ENCODE measurements at places on chromosomes 2 and 18.

- no peak for DNase-seq
Measured at GRCh38 chr2:143604566-143604959, 475.3 kb downstream of the ARHGAP15 start.

DNA sequence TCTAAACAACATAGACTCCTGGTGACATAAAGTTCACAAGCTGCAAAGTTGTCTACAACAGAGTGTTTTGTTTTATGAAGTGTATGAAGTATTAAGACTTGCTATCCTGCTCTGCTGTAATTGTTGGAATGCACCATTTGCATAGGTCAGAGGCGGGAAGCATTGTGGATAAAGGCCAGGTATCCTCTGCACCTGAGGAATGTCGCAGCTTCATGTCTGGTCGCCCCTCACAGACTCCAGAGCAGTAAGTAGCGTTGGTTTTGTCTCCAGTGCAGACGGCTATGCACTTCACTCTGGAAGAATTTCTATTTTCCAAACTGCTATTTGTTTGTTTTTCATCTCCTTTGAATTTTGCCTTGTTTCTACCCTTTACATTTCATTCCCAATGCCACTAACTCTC, 63.1 kb downstream of the UNC80 start:
- no peak for DNase-seq

DNA sequence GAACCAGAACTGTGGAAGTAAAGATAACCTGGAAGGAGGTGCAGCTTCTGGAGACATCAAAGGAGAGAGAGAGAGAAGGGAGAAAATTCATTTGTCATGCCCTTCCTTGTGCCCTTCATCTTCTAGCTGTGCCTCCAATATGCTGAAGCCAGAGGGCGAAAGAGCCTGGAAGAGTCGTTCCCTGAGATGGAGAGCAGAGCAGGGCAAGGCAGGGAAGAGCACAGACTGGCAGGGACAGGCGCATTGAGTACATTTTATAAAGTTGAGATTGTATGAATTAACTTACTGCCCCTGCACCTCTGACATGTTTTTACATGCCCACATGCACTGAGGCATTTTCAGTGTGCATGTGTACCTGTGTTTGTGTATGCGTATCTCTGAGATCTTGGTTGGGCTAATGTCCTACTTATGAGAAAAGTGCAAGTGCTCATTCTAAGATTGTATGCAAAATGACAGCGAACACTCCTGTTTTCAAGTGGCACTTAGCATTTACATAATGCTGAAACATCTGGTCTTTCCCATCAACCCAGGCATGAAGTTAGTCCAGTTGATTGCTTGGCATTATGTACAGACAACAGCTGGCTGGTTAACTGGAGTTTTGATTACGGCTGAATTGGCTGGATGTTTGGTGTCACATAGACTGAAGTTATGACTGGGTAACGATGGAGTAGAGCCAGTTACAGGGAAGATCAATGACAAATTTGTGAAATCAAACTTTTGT, 23.7 kb upstream of the MMADHC start:
- DNase-seq = no peak

DNA sequence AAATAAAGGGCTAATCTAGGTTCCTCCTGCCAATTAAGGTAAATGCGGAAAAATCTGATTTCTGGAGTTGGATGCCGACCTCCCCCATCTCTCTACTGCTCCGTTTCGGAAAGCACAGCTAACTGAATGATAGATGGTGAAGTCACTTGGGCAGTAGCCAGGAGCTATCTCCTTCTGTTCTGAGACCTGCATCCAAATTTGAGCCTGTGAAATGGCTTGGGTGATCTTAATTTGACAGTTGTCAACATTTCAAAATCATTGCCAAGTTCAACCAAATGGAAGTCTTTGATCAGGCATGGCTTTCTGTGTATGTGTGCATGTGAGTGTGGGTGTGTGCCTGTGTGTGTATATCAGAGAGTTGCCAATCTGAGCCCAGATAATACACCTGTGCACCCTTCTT, 217.2 kb downstream of the ZNF516 start:
- no peak for DNase-seq

DNA sequence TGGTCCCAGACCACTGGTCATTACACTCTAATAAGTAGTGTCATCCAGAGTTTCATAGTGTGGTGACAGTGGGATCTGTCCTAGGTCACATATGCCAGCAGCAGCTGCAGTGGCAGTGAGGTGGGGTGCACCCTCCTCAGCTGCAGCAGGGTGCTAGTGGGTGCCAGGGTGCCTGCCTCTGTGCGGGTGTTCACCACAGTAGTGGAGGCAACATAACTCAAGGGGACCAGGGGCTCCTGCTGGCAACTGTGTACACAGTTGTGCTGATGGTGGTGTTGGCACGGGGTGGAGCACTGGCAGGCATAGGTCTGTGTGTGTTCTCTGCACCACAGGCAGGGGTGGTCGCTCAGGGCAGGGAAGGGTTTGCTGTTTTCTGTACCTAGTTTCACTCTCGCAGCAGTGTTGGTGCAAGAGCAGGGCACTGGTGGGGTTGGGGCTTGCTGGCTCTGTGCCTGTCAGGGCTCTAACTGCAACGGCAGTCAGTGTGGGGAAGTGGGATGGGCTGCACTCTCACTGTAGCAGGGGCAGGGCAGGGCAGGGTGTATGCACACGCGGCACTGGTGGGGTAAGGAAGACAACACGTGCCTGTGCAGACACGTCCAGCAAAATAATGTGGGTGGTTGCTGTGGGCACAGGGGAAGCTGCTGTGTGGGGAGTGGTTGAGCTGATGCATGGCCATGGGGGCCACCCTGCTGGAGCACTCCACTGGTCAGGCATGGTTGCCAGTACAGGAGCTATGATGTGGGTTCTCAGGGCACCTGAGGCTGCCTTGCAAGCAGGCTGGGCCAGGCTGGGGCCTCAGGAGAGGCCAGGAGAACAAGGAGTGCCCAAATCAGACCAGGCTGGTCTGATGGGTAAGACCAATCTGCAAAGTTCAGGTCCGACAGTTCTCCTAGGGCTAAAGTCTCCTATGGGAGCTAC, 226.6 kb downstream of the MEIS1 start:
- DNase-seq = no peak

DNA sequence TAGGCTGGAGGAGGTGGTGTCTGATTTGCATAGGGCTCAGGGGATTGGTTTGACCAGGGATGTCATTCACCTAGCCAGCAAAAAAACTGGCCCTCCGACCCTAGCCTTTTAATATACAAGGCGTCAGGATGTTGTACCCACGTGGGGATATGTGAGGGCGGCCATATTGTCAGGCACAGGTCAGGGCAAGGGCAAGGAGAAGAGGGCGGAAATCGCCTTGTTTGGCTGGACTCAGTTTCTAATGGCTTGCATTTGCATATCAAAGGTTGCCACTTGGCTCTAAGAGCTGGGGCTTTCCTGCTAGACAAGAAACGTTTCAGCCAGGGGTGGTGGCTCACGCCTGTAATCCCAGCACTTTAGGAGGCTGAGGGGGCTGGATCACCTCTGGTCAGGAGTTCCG, 24.9 kb upstream of the PDCL3 start:
- DNase-seq = no peak
